ENCODE measurements at places on chromosomes 2 and 18.

DNA sequence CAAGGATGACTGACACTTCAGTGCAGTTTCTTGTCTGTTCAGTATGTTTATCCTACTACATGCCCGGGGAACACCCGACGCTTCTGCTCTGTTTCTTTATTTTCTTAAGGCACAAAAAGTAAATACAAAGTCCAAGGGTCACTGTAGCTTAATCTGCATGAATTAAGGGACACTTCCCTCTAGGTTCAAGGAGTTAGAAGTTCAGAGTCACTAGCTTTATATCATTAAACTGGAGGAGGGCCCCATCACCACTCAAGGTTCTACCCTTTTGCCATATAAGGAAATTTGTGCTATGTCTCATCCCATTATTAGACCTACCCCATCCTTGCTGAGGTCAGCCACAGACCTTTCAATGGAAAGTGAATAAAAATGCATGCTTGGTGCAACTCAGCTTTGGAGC, 27.6 kb upstream of the RMDN2 start:
- no peak for DNase-seq

DNA sequence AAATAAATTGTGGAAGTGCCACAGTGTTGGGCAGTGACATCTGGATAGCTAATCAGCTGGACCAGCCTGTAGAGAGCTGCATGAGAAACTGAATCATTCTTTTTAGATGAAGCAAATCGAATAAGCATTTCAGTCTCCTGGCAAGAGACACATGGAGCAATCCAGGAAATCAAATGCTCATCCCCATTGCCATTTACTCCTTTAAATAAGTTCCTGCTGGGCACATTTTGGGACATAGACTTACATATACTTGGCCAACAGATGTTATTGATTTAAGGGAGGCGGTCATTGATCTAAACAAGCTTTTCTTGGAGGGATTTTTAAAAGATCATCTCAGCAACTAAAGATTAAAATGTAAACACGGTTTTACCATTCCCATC, 307.1 kb downstream of the STK39 start:
- DNase-seq: no peak

GRCh38 chr18:36458306-36458705, 160.8 kb downstream of the FHOD3 start:
- DNase-seq: no peak

DNA sequence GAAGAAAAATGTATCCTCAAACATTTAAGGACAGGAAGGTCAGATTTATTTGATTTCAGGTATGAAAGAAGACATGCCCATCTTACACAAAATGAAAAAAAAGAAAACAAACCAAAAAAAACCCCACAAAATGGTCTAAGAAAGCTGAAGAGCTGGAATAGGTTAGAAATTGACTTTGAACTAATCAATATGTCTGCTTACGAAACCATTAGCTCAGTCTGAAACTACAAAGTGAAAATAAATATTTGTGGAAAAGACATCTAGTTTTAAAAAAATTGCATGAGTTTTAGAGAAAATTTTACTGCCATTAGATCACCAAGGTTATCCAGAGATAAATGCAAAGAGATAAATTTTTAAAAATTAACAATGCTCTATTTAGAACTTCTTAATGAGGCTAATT, 125.3 kb downstream of the TMEFF2 start:
- DNase-seq: no peak

- no peak for DNase-seq
These were observed 209.6 kb downstream of the SRBD1 start for GRCh38 chr2:45401431-45401922.

DNA sequence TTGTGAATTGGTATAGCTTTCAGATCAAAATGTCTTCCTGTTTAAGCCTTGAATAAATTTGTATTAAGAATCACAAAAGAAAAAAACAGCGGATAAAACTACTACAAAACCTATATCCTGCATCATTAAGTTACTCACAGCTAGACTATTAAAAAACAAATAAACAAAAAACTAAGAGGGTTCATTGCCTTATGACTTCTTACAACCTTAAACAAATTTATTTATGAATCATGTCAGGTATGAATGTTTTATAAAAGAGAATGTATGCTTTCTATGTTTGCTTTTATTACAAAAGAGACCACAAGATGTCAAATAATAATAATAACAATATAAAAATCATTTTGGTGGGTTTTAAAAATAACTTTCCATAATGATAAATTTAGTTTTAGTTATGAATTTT, 109.6 kb downstream of the FIGN start:
- DNase-seq: no peak

- no peak for DNase-seq
These were observed 181.4 kb downstream of the BARD1 start for GRCh38 chr2:214628091-214628490.

DNA sequence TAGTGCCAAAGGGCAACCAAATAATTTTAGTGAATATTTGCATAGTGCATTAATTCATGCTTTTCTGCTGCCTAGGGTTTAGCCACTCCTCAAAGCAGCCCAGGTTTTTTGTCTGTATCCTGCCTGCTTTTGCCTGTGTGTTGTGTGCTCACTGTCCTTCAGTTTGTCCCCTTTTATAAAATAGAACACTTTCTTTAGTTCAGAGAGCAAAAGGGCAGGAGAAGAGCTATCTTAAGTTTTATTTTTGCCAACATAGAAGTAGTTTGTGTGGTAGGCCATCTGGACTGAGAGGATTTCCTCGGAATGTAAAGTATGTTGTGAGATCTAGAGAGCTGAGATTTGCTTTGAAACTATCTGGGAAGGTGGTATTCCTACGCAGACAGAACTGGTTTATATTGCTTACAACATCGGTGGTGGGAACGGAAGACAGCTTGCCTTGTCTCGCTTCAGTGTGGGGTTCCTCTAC, 64.9 kb downstream of the EML4 start:
- DNase-seq: no peak

DNA sequence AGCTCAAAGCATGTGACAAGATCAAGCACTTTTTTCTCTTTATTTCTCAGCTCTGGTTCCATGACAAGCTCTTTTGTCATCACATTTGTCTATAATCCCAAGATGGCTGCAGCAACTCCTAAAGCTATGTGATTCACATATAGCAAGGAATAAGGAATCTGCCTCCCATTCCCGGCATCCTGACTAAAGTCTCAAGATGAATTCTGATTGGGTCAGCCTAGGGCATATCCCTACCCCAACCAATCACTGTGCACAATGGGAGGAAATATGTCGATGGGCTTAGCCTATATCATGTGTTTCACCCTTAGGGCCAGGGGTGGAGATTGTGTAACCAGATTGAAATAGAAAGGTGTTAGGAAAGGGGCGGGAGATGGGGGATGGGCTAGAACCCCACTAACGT, 23.1 kb upstream of the COLEC12 start:
- DNase-seq: no peak

DNA sequence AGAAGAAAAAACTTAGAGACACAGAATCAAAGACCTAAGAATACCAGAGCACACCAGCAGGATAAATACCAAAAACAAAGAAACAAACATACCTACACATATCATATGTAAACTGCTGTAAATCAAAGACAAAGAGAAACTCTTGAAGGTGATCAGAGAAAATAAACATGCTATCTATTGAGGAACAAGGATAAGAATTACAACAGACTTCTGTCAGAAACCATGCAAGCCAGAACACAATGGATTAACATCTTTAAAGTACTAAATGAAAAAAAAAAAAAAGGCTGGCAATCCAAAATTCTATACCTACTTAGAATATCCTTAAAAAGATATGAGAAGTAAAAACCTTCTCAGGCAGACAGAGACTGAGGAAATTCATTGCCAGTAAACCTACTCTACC, 51.6 kb upstream of the MGAT4A start:
- no peak for DNase-seq

GRCh38 chr2:241107031-241107783, 5.1 kb upstream of the MTERF4 start:
- no peak for DNase-seq

GRCh38 chr2:54646170-54646927, 77.1 kb upstream of the EML6 start:
- no peak for DNase-seq

- DNase-seq: no peak
These were observed 78.8 kb upstream of the ALKAL2 start for GRCh38 chr2:366706-367105.

DNA sequence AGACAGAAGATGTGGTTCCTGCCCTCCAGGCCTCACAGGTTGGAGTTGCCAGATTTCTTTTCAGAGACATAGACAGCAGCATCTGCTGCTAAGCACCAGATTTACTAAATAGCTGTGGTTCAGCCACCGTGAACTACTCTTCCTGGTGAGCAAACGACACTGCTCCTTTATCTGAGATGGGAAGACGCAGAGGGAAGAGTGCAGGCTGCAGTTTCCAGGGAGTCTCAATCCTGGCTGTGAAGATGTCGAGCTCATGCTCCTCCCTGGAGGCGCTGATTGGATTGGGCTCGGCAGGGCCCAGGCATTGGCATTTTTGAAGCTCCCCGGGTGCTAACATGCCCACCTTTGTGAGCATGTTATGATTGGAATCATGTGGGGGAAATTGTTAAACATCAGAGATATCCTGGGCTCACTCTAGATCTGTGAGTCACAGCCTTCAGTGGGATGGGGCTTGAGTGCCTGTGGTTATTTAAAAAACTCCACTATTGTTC, 314.8 kb downstream of the TSN start:
- DNase-seq: peak; percentile 85

DNA sequence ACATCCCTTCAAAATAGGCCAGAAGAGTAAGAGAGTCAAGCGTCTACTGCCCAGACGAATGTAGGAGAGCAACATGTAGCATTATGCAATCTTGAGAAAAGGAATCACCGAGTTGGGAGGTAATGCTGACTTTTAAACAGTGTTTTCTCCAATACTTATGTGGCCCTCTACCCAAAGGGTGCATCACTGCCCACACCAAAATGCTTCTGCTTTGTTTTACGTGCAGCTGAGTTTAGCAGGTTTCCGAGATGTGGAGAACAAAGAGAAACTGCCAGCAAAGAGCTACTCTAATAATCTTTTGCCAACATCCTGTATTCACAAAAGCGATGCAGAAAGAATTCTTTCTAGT, 63.4 kb upstream of the ZEB2 start:
- no peak for DNase-seq

GRCh38 chr2:62556086-62556485, 50.1 kb upstream of the TMEM17 start:
- DNase-seq: no peak

GRCh38 chr2:204505946-204506345, 39.3 kb upstream of the PARD3B start:
- DNase-seq: peak; percentile 49

DNA sequence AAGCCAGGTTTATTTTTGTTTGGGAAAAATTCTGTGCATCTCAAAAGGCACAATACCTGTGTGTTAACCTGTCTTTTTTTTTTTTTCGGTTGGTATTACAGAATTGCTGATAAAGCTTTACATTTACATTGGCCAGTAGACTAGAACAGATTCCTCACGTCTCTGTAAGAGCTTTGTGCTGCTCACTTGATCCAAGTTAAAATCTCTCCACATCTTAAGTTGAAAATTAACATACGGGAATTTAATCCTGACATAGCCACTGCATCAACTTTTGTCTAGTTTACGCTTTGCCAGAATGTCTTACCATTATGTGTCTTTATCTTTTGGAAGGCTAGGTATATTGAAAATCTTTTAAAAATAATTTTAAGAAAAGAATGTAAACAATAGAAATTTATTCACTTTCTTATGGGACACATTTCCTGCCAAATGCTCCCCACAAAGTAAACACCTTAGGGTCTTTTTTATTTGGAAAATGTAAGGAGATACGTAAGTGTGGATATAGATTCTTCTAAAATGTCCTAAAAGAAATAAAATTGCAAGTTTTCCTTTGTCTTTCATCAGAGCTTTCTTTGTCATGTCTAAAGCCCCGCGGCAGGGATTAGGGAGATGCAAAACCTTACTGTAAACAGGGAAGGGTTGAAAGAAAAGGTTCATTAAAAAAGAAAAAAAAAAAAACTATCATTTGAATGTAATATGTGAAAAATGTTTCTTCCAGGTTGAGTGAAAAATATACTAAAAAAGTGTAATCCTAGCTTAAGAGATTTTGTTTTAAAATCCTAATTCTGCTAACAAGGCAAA, 912.8 kb downstream of the NRXN1 start:
- no peak for DNase-seq

DNA sequence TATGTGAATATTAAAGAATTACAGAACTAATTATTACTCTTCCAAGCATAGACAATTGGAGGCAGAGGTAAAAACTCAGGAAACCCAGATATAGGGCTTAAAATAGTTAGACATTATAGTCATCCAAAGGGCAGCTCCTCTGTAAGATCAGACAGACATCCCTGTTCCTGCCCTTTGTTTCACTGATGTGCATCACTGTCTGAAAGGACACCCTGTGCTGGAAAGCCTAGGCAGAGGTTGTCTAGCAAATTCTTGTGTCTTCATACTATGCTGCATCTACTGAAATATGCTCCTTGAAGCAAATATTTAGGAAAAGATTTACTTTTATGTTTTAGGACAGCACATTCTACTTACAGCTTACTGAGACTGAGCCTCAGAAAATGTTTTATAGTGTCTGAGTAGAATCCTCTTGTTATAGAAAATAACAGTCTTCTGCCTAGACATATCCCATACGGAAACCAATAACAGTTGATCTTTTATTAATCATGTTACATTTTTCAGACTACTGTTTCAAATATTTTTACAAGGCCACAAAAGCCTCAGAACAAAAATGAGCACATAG, 977.3 kb upstream of the CDH2 start:
- DNase-seq: peak; percentile 17

- DNase-seq: no peak
These were observed 36.0 kb upstream of the TANK start for GRCh38 chr2:161124201-161124600.

DNA sequence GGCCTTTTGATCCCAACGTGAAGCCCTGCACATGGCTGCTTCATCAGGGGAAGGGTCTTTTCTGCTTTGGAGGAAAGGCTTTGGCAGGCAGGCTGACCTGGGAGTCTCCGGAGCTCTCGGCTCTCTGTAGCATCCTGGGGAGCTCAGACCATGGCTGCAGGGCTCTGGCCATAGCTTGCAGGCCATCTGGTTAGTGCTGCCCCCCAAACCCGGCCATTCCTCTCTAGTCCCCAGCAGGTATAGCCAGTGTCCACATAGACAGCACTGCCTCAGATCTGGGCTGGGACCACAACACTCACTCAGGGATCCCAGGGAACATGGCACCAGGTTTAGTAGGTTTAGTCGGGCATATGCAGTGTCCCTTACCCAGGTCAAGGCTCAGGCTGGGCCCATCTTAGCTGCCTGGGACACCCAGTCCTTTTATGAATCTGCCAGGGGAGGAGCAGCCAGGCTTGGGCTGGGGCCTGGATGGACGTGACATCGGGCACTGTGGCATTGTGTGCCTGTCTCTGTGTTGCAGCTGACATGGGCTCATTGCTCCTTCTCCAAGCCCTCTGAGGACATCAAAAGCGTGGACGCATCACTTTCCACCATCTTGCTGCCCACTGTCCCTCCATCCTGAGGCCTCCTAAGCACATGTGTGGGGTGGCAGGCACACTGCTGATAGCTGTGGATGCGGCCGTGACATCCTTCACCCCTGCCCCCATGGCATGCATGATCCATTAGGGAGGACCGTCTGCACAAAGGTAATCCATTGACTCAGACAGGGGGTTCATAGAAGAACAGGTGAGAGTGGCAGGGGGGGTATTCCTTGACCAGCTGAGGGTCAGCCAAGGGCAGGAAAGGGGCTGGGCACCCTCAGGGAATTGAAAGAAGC, 19.2 kb upstream of the GPR35 start:
- DNase-seq: no peak

GRCh38 chr2:58860586-58860985, 619.5 kb upstream of the FANCL start:
- DNase-seq: no peak

- DNase-seq: no peak
These were observed 17.1 kb upstream of the ATRAID start for GRCh38 chr2:27194538-27195354.

GRCh38 chr18:63681449-63682340, 20.0 kb upstream of the SERPINB3 start:
- DNase-seq: no peak

Data from urothelium cell line (cell line).